ENCODE measurements at places on chromosomes 2 and 18.

- peak; percentile 88 for DNase-seq
These were observed 39.5 kb downstream of the CYTIP start for GRCh38 chr2:157404363-157404762.

DNA sequence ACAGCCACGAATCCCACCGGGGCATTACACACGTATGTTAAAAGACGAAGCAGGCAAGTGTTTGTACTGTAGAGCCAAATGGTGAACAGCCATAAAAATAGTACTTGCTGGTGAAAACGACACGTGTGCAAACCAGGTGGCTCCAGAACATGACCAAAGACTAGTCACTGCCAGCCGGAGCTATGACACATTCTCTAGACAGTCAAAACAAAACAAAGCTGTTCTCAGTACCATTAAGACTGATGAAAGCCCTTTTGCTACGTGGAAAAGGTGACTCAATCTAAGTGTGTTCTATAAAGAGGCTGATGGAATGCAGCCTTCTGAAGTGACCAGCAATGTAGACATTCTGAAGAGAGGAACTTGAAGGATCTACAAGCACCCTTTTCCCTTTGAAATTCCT is 367.7 kb upstream of the NETO1 start:
- no peak for DNase-seq

DNA sequence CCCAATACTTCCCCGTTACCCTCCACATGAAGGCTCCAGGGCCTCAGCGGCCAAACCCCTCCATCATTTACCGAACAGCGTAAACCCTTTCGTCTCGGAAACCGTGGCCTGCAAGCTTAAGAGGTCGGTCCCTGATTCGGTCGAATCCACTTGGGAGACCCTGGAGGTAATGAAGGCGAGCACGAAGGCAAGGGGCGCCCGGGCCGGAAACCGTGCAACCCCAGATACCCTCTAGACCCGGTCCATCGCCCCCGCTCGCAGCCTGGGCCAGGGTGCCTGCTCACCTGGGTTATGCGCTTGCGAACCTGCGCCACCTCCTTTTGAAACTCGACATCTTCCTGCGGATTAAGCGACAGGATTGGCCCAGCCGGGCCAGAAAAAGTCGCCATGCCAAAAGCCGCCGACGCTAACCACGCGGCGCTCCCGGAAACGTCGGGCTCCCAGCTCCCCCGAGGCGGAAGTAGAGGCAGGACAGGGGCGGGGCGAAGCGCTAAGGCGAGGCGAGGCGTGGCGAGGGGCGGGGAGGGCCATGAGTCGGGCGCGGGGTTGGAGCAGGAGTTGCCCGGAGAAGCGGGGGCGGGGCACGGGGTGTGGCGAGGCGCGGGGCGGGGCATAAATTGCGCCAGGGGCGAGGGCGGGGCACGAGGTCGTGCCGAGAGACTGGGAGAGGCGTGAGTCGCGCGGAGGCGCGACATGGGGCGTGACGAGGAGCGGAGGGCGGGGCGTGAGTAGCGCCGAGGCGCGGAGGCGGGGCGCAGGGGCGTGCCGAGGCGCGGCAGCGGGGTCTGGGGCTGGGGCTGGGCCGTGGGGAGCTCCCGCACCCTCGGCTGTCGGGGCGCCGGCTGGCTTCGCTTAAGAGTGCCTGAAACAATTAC is at the start of gene NIFK:
Gene NIFK (minus strand): TSS at position 414 of the 875 bp plus-strand sequence. CDS start 25 bp downstream, at position 389.
- DNase-seq = peak; percentile 100

DNA sequence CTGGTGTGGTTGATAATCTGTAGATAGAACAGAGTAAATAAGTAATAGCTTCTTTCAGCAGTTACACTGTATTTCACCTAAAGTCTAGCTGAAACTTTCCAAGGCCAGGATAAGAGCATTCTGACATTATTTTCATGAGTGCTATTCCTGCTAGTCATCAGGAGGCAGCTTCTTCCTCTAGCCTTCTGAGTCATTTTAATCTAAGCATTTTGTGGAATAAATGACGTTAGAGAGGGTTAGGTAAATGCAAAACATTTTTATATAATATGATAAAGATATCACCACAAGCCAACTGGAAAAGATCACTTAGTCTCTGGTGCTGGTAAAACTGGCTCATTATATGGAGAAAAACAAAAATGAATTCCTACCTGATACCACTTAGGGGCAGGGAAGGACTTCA is 138.5 kb downstream of the MEP1B start:
- DNase-seq = no peak

GRCh38 chr18:70337139-70337972 is 48.5 kb downstream of the SOCS6 start:
- DNase-seq = no peak

DNA sequence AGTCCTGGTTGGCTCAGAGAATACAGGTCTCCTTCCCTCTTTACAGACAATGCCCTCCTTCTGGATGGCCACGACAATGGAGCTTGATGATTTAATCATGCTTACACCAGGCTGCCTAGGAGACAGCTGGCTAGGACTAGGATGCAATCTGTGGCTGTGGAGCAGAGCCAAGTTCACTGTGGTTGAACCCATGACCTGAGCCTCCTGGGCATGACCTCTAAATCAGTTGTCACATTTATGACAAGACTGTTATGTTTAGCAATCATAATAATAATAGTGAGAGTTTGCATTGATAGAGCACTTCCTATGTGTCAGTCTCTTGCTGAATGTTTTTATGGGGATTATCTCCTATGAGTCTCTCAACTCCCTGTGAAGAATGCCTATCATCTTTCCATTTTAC is 244.1 kb downstream of the ICOS start:
- no peak for DNase-seq

DNA sequence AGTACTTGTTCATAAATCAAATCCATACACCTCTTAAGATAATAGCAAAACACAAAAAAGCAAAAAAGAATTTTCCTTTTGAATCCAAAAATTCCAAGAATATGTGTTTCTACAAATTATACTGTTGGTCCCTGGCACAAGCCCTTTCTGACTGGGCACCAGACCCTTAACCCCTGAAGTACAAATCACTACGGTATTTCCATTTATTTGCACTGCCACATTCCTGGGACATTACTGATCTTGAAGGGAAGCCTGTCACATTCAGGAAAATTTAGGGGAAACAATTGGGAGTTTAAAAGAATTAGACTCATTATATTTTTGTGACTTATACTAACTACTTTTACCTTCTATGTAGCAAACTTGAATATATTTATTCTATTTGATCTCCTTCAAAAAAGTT is 98.8 kb downstream of the ZNF521 start:
- DNase-seq = no peak

DNA sequence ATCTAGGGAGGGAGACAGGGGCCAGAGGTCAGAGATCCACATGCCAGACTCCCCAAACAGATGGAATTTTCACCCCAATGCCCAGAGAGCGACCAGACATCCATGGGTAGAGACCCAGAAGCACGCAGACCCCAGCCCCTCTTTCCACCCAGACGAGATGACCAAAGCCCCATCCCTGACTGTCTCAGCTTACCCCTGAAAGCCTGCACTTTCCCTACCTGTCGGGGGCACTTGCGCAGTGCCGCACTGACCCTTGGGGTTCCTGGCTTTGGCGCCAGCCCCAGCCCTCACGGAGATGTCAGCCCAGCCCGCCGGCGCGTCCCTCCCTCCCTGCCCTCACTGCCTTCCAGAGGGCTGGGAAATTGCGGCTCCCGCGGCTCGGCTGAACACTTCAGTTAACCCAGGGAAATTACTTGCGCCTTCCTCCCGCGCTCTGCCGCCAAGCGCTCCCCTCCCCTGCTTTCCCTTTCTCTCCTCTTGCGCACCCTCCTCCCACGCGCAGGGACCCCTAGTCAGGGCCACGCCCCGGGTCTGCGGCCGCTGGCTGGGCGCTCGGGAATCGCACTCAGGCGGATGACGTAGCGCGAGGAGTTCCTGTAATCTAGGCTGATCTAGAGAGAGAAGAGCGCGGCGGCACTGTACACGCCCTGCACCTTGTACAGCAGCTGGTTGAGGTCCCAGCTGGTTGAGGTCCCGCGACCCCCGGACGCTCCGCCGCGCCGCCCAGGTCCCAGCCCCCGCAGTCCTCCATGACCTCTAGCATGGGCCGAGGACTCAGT is 12.0 kb downstream of the ALPG start:
- DNase-seq = no peak

- no peak for DNase-seq
These were observed 170.4 kb downstream of the SMAD7 start for GRCh38 chr18:48780201-48780912.

- DNase-seq = no peak
These were observed 156.1 kb downstream of the MYO1B start for GRCh38 chr2:191401287-191401686.

- DNase-seq = no peak
These were observed 143.5 kb downstream of the TCF4 start for GRCh38 chr18:55444536-55444935.

DNA sequence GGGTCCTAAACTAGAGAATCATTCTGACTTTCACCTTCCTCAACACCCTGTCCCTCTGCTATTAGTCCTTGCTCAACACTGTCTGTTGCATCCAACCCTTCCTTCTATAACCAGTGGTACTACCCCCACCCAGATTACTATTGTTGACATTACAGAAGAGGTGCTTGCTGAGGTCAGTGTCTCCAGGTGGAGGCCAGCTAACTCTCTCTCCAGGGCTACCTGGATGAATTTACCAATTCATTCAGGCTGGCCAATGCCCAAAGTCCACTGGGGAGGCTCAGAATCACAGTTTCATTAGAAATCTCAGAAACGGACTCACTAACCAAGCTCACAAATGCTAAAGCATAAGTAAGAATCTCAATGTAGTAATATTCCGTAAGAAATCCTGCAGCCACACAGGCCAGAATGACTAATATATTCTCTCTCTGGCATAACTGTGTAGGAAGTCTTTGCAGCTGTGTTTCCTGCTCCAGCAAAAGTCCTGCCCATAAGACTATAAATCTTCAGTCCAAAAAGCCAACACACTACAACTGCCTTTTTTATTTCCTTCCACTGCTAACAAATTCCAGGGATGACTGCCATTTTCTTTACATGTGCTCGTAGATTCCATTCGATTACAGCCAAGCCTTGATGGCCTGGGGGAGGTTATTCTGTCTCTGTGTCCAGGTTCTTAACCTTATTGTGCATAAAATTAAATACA is 10.0 kb upstream of the TTR start:
- DNase-seq = no peak

GRCh38 chr18:31432316-31432715 is 15.2 kb upstream of the DSG3 start:
- DNase-seq = no peak

DNA sequence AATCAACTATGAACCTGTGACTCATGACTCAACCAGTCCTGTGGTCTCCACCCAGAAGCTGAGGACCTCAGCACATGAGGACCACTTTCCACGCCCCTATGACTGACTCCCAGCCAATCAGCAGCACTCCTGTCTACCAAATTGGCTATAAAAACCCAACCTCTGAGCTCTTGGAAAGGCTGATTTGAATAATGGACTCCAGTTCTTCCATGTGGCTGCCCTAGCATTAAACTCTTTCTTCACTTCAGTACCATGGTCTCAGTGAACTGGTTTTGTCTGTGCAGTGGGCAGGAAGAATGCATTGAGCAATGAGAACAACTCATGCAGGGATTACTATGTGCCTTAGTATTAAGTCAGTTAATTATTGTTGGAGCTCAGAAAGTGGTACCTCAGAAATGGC is 78.3 kb downstream of the CMPK2 start:
- DNase-seq = no peak

DNA sequence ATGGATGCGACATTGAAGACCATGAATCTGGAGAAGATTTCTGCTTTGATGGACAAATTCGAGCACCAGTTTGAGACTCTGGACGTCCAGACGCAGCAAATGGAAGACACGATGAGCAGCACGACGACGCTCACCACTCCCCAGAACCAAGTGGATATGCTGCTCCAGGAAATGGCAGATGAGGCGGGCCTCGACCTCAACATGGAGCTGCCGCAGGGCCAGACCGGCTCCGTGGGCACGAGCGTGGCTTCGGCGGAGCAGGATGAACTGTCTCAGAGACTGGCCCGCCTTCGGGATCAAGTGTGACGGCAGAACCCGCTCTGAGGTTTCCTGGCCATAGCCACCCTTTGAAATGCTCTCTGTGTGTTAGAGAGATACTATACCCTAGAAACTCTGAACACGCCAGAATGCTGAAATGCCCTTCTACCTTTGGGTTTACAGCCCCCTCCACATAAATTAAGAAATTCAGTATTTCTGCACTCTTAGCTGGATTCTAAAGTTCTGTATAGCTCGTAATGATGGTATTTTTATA is 659 bp downstream of the CHMP1B start:
- peak; percentile 66 for DNase-seq

DNA sequence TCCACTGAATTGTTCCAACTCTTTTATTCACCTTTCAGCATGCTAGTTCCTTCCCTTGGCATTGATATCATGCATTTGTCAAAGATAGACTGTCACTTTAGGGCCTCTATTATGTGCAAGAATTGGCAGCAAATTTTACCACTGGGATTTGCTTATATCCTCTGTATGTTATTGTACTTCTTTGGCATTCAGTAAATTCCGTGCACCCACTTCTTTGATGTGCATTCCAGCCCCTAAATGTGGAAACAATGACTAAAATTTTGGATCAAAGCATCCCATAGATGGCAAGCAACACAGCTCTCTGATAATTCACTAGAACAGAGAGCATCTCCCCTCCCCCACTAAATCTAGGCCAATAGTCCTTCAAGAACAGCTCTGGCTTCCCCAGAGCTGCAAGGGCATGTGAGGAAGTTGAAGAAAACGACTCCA is 399.0 kb upstream of the HNRNPA3 start:
- no peak for DNase-seq

GRCh38 chr2:151637271-151637781 is 97.0 kb downstream of the NEB start:
- peak; percentile 79 for DNase-seq

DNA sequence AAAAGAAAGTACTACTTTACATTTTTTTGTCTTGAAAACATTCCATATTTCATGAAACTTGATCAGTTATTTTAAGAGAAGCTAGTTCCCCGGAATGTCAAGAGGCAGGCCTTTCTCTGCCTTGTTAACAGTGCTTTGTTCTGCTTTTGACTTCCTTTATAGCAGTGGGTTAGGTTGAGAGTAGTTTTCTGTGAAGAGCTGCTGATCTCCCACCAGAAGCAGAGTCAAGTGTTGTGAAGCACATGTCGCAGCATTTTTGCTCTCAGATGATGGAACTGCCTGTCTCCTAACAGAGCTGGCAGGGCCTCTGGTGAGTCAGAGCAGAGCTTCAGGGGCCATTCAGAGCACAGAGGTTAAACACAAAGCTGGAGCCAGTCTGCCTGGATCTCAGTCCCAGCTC is 871.8 kb downstream of the SLC4A3 start:
- DNase-seq = no peak

- DNase-seq = no peak
These were observed 129.1 kb downstream of the DDX1 start for GRCh38 chr2:15720561-15721307.

GRCh38 chr18:59311631-59312030 is 6.8 kb downstream of the CPLX4 start:
- DNase-seq = no peak

DNA sequence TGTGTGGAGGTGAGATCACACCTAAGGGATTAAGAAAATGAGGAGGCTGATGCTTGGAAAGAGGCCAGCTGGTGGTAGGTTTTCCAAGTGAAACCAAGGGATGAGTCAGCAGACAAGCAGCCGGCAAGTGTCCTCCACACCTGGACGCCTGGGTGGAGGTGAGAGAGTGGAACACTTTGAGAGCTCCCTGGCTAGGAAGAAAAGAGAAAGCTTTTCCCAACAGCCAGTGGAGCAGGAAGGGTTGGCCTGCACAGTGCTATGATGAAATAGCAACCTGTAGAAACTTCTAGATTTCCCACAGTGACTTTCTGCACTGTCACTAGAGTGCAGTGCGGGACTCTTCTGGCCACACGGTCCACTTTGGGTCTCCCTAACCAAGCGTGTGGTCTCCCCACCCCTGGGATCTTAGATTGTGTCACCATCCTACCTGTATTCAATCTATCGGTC is 19.6 kb upstream of the IL37 start:
- DNase-seq = no peak
